ENCODE measurements at places on chromosomes 16 and 17.

- no peak for DNase-seq
Observed at GRCh38 chr17:35875072-35875799, 4.9 kb downstream of the CCL5 start.

DNA sequence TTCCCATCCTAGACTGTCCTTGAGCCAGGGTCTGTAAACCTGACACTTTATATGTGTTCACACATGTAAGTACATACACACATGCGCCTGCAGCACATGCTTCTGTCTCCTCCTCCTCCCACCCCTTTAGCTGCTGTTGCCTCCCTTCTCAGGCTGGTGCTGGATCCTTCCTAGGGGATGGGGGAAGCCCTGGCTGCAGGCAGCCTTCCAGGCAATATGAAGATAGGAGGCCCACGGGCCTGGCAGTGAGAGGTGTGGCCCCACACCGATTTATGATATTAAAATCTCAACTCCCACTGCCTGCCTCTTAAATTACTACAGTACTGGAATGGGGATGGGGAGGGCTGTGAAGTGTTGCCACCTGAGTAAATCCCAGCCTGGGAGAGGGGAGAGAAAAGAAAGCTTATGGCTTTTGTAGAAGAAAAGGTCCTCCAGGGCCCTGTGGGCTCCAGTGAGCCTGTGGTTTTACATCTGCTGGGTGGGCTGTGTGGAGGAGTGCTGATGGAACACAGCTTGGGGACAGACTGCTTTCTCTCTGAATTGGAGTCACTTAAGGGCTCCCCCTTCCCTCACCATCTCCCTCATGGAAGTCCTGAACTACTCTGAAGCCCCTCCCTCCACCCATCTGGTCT lies 990 bp upstream of the WNK4 start:
- DNase-seq = no peak

DNA sequence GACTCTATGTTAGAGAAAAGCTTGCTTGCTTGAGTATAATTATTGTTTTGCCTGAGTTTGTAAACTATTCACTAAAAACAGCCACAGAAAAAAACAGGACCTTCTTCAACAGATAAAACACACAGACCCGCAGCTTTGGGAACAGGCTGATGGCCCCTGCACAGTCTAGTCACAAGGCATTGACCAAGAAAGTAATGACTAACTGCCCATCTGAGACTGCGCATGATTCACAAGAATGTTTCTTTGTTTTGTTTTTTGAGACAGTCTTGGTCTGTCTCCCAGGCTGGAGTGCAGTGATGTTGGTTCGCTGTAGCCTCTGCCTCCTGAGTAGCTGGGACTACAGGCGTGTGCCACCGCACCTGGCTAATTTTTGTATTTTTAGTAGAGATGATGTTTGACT lies 2.8 kb upstream of the ZKSCAN2 start:
- no peak for DNase-seq

DNA sequence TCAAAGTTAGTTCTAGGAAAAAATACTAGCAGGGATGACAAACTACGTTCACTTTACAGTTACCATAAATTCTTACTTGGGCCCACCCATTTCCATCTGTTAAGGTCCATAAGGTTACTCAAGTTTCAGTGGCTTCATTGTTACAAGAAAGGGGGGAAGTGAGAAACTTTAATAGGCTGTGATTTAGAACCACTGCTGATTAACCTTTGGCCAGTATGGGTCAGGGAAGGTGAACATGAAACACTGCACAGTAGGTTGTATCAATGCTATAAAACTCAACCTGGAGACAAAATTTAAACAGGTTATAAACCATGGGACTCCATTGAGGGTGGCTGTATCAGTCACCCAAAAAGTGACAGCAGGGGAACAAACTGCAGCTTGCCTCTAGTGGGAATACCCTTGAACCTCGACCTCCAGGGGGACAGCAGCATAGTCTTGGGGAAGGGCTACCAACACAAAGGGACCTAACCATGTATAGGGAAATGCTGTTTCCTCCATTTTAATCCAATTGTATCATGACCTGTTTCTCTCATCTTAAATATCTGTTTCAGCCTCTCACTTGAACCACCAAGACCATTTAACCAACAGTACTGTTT lies 10.4 kb downstream of the PTRH2 start:
- no peak for DNase-seq

- no peak for DNase-seq
Observed at GRCh38 chr17:73268582-73269328, 7.1 kb upstream of the CPSF4L start.

DNA sequence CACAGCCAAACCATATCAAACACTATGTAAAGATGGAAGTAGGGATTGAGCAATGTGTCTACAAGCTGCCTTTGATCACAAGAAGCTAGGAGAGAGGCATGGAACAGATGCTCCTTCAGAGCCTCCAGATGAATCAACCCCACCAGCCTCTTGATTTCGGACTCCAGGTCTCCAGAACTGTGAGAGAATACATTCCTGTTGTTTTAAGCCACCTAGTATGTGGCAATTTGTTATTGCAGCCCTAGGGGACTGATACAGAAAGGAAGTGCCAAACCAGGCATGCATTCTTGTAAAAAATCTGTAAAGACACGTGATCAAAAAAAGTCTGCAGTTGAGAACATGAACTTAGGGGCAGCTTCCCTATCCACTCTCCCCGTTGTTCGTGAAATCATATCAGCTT lies 91.1 kb downstream of the C17orf67 start:
- no peak for DNase-seq

DNA sequence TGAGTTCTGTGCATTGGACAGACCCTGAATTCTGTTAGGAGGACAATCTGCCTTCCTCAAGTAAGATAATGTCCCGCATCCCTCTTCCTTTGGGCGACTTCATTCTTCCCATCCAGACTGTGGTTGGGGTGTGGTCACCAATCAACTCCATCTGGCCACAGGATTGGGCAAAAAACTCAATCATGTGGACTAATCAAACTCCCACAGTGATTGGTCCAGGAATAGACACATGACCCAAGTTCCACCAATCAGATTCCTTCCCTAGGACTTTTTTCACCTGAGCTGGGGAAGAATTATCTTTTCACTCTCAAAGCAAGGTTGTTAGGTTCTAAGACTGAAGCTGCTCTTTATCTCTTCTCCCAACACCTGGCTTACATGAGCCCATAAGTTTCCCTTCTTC lies 13.2 kb upstream of the NKD1 start:
- DNase-seq = peak; percentile 14

GRCh38 chr17:82022981-82023446 lies at the start of gene LRRC45:
TSS of gene LRRC45 (plus strand) at chr17:82023305. CDS start at chr17:82023644, 339 bp downstream.
- DNase-seq = peak; percentile 100

DNA sequence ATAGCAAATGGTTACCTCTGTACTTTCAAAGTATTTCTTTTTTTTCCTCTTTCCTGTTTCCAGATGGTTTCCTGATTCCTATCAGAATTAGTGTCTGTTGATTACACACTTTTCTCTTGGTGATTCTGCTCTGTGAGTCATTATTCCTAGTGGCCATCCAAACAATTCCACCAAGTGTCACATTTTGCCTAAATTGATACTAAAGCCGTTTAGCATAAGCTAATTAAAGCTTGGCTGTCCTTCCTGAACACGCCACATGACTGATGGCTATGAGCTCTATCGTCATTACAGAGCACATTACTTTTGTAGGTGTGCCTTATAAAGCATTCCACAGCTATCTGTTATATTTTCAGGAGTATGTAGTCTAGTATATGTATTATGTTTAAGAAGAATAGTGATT lies 671.2 kb downstream of the CDH8 start:
- DNase-seq = no peak

DNA sequence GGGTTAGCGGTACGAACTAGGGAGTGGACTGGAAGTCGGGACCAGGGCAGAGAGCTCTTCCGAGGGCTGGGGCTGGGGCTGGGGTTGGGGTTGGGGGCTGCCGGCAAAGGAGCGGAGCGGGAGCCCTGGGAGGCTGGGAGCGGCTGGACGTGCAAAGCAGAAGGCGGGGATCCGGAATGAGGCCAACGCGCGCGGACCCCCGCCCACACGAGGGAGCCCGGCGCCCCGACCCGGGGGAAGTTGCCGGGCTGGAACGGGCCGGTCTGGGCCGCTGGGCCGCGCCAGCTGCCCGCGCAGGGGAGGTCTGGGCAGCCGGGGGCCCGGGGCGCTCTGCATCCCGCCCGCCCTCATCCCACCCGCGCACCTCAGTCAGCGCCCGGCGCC lies 323 bp downstream of the ST3GAL2 start:
- DNase-seq = peak; percentile 77

DNA sequence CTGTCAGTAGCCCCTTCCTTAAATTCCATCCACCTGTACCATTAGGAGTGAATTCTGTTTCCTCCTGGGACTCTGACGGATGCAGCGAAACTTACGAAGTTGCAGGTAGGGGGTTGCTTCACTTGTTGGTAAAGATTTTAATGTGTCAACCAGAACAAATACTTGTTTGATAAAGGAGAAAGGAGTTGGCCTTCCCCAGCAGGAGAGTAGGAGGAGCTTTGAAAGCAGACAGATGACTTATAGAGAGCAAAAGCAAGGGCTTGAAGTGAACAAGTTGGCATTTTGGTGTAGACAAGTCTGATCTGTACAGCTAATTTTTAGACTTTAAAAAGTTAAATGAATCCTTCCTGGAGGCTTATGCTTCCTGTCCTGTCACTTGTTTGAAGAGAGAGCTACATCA lies 38.1 kb upstream of the PMFBP1 start:
- no peak for DNase-seq

- no peak for DNase-seq
Observed at GRCh38 chr17:17109907-17110306, 67.7 kb downstream of the MPRIP start.

- DNase-seq = no peak
Observed at GRCh38 chr16:48565752-48566151, 44.2 kb downstream of the N4BP1 start.

DNA sequence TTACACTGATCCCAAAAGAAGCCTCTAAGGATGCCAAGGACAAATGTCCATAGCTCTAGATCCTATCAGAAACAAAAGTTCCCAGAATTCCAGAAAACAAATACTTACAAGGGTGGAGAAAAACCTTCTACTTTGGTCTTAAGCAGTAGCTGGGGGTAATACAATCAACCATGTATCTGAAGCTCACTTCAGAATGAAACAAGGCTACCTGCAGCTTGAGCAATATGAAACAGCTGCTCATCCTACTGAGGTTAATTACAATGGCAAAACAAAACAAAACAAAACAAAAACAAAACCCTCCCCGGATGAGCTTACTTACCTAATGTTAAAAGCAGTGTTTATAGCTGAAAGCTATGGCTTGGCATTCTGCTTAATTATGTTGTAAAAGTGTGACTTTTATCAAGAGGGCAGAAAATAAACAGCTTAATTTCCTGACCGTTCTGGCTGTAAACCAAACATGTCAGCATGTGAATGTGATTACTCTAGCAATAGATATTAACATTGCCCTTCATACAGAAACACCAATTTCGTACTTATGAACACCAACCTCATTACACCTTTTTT lies 10.5 kb downstream of the PDZD9 start:
- no peak for DNase-seq

DNA sequence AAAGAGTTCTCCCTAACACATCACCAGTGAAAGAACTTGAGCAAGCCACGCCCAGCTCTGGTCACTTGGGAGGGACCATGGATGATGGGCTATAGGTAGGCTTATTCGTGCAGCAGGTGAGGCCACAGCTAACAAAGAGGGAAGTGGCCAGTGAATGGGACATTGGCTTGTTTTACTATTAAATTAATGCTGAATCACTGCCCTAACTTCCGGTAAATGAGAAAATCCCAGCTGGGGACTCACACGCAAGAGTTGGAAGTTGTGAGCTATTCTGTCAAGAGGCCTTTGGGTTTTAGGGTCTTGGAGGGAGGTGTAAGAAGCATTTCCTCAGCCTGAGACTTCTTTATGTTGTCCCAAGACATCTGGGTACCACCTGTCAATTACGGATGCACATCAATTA lies 315.3 kb downstream of the XYLT1 start:
- no peak for DNase-seq

DNA sequence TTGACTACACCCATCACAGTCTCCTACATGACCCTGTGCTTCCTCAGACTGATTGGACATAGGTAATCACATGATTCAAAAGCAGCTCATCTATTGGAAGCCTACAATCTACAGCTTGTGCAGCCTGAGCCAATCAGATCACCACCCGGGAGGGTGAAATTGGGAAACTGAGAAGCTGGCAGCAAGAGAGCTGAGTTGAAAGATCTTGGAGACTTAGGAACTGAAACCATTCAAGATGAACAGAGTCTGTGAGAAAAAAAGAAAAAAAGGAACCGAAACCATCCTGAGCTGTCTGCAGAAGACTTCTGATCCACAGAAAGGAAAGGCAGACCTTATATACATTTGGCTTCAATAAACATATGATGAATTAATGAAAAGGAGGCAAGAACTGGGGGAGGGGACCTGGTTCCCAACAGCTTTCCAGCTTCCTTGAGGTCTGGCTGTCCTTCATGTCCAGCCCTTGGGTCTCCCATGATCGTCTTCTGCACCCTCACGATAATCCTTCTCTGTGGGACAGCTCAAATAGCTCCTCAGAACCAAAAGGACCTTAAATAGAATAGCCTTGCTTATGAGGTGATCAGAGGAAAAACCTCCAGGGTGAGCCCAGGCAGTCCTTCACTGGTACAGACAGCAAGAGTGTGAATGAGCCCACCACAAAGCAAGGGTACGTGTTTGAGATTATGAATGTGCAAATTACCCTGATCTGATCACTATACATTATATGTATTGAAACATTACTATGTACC lies 32.6 kb downstream of the PLXDC1 start:
- no peak for DNase-seq

DNA sequence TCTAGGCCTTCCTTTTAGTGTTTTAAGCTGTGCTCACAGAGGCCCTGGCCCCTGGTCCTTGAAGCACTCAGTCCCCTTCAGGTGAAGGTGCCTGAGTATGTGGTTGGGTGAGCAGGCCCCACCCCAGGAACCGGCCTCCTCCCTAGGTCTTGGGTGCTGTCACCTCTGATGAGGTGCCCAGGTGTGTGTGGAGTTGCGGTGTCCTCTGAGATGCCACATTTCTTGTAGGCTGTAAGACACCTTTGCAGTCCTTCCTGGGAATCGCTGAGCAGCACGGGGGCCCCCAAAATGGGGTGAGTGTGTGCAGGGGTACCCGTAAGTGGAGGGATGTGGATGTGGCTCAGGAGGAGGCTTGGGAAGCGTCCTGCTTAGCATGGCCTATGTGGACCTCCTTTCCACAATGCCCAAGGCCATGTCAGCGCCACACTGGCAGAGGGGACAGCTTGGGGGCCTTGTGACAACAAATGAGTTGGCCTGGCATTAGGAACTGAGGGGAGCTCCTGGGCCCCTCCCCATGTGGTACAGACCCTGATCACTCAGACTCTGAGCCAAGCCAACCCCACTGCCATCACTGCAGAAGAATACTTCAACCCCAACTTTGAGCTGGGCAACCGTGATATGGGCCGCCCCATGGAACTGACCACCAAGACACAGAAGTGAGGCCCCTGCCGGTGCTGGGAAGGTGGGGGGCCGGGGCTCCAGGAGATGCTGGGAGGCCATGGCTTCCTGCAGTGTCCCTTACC lies 11.2 kb downstream of the CORO6 start:
- DNase-seq = no peak

Data from ecto neural progenitor cell (in vitro differentiated cells).